ENCODE measurements at places on chromosomes 7 and 10.
A peak's percentile ranks its signal among the peaks of the same experiment; 100 is the strongest.

DNA sequence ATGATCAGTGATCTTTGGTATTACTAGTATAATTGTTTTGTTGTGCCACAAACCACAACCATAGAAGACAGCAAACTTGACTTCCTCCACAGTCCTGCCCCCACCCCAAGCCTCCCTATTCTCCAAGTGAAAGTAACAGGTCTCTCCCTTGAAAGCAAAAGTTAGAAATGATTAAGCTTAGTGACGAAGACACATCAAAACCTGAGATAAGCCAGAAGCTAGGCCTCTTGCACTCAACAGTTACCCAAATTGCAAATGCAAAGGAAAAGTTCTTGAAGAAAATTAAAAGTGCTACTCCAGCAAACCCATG, 7.5 kb downstream of the SAR1A start:
- peak; percentile 23 for DNase-seq

DNA sequence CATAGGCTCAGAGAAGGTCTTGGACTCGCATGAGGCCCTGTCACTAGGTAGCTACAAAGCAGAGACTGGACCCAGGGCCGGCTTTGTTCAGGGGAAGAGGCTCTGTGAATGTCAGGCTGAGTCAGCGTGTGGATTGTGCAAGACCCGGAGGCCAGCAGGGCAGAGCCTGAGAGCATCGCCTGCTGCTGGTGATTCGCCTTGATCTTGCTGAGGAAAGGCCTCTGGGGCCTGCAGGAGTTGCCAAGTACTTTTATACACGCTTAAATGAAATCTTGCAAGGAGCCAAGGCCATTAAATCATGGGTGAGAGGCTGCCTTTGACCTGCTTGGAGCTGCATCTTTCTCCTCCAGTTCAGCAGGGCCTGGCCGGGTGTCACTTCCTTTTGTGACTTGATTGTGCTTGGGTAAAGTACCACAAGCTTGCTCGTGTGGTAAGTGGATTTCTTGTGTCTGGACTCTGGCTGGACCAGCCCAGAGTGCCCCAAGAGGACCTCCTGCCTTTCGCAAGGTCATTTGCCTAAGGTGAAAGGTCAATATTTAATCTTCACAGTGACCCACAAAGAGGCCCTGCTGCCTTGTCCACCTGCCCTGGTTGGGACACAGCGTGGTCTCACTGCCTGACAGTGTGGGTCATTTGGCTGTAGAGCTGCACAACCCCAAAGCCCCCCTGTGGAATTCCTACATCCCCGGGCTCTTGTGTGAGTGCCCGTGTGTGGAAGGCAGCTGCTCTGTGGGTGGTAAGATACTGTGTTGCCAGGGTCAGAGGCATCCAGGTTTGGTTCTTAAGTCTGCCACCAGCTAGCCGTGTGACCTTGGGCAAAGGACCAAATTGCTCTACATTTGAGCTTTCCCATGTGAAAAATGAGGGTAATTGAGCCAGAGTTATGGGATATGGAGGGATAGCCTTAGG, 38.6 kb upstream of the SH2D4B start:
- peak; percentile 95 for DNase-seq

- DNase-seq: no peak
Measured at GRCh38 chr7:112225006-112225405, 18.5 kb downstream of the ZNF277 start.

DNA sequence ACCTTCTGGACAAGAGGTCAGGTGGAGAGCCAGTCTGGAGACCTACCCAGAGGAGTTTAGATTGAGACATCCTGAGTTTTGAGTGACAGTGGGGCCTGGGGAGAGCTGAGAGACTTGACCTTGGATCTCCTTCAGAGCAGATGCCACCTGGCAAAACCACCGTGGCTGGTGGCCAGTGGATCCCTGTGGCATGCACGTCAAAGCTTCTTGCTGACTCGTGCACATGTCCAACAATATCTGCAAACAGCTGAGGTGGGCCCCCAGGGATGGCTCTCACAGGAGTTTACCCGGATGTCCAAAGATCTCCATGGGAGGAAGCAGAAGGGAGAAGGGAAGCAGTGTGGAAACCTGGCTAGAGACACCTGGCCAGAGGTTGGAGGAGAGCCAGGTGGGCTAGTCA, 230.5 kb downstream of the FANK1 start:
- no peak for DNase-seq

GRCh38 chr7:150476819-150477631, 26.6 kb downstream of the GIMAP8 start:
- DNase-seq: no peak

DNA sequence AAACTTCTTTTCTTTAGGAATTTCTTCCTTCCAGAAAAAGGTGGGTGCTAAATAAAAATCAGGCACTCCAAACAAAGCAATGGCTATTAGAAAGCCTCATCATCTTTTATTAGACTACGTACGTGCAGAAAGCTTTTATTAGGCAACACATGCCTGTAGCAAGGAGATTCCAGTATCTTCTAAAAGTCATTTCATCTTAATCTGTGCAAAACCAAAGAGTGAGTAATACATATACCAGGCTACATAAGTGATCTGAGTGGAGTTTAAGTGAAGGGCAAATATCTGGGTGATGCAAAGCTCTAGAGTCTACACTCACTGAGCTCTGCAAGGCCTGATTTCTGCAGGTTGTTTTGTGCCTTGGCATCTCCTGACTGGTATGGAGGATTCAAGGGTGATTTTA, 231.7 kb downstream of the ELMO1 start:
- no peak for DNase-seq

DNA sequence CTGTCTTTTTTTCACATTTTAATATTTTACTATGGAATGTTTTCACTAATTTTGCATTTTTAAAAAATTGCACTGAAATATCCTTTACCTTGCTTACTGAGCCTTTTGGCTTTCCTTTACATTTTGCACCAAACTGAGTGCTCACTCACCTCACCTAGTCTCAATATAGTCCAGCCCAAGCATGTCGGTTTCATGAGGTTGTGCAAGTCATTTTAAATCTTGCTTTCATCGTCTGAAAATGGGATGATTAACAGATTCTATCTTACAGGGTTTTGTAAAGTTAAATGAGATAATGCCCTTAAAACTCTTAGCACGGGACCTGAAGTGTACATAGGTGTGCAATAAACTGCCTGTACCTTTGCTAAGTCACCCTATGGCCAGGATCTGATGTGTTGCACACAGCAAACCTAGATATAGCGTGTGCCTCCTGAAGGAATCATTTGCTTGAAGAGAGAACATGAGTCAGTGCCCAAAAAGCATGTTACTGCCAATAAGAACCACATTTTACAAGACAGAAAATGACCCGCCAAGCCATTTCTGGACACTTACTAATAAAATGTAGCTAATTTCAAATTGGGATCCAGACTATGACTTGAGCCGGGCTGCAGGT, 199.8 kb downstream of the JCAD start:
- peak; percentile 30 for DNase-seq

- no peak for DNase-seq
Measured at GRCh38 chr10:16519250-16519907, 2.3 kb downstream of the C1QL3 start.

GRCh38 chr7:93117852-93118530, at the start of gene SAMD9:
TSS of gene SAMD9 (minus strand) at chr7:93117979. CDS start at chr7:93106097, 11,882 bp downstream.
- DNase-seq: peak; percentile 79

GRCh38 chr10:26858707-26859034, 2.1 kb downstream of the ABI1 start:
- DNase-seq: no peak

DNA sequence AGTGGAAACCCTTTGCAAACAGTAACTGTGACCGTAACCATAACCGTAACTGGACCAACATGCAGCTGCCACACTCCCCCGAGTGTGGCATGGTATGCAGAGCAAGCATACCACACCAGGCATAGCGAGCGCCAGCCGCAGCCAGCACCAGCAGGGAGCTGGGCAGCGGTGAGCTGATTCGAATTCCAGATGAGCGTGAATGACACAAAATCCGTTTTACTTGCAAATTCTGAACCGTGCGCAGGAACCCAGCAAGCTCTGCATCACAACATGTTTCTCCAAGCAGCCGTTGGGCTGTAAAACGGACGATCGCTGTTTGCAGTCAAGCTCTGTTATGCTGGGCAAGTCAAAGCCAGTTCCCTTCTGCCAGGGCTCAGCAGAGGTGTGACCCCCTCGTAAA, 111.1 kb downstream of the OAT start:
- DNase-seq: peak; percentile 30

DNA sequence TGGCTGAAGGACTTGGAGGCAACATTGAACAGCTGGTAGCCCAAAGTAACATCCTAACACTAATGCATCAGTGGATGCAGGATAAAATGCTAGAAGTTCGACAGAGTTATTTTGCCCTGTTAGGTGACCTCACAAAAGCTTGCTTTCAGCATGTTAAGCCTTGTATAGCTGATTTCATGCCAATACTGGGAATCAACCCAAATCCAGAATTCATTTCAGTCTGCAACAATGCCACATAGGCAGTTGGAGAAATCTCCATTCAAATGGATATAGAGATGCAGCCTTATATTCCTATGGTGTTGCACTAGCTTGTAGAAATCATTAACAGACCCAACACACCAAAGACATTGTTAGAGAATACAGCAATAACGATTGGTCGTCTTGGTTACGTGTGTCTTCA, 62.9 kb downstream of the CCSER2 start:
- no peak for DNase-seq

- DNase-seq: peak; percentile 58
Measured at GRCh38 chr7:29607889-29608288, 44.3 kb downstream of the PRR15 start.

DNA sequence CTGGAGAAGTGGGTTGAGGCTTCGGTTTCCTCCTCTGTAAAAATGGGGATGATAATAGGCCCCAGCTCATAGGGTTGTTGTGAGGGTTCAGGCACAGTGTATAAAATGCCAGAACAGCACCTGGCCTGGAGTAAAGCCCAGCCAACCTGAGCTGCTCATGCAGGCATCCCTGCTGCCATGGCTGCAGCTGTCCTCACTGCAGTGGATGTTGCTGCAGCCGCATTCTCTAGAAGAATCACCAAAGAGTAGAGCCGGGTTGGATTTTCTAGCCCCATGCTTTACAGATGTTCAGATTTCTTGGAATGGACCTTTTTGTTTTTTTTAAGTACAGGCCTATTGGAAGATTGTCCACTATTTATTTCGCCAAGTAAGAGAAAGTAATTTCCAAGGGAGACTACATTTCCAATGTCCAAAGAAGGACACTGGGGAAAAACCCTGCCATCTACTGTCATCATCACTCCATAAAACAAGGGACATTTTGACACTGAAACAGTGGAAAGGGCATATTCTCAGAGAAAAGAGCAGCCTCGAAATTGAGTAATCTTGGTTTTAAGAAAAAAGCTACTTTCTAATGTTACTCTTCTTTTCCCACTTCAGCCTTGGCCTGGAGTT, 147.5 kb upstream of the TCF7L2 start:
- no peak for DNase-seq

DNA sequence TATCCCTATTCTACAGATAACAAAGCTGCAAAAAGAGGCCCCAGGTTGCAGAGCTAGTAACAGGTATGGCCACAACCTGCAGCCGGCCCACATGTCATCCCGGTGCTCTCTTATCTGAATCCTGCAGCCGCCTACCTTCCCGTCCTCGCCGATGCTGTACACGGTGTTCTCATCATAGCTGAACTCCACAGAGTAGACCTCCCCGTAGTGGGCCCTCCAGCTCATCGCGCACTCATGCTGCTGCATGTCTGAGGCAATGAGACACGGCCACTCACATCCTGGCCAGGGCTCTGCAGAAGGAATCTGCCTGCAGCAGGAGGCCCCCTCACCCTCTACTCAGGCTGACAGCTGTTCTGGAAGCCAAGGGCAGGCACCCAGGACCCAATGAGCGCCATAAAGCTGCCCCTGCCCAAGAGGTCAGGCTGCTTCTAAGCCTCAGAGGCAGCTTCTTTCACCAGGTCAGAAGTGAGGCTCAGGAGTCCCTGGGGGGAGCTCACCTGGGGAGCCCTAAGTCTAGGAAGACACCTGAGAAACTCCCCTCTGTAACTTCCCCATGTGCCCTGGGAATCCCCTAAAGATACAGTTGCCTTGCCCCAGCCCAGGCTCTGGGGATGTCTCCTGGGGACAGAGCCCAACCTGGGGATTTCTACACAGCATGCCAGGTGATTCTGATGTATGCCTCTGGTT, 17.9 kb upstream of the CYREN start:
- no peak for DNase-seq

DNA sequence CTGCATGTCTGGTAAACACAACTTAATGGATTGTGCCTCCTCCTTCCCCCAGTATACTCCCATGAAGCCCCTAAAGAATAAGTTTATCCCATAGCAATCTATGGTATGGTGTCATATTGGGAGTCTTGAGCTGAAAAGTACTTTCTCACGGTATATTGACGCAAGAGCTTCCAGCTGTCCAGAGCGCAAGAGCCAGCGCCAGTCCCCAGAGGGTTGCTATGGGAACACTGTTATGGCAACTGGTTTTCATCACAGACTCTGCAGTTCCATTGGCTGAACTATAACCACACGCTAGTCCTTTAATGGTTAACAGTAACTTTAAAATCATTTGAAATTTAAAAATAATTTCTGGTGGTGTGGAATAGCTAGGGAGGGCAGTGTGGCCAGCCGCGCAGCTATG, 46.9 kb downstream of the PRPF18 start:
- no peak for DNase-seq

DNA sequence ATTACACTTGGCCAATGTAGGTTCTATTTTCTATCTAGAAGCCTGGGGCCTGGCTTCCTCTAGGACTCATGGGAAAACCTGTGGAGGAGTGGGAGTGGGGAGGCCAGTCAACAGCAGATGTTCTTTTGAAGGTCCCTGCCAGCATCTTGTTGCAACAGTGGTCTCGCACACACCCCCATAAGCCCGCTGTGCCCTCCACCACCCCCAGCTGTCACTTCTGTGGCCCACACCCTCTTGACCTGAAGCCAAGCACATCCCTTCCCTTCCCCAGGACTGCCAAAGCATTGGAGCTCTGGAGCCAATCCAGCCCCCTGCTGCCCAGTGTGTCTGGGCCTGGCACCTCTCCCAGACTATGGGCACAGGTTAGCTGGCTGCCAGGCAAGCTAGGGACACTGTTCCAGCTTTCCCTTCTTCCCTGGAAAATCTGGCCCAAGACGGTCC, 1.9 kb upstream of the STX1A start:
- no peak for DNase-seq

GRCh38 chr10:75108684-75109458, 2.6 kb upstream of the SAMD8 start:
- DNase-seq: peak; percentile 50

DNA sequence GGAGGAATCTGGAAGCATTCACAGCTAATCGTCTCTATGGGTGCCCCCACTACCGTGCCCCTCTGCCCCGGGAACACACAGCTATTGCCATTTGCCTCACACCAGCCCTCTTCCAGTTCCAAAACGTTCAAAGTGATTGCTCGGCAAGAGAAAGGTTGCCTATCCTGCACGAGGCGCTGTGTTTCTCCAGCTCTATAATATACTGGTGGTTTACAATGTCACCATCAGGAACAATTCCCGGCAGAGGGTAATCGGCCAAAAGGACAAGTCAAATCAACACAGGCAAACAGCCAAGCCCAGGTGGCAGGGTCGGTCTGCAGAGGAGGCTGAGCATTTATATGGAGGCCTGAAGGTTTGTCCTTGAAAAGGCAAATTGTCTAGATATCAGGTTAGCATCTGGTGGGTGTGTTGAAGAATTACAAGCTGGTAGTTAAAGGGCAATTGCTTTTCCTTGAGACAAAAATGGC, 29.2 kb upstream of the TNS3 start:
- DNase-seq: no peak
